ENCODE measurements at places on chromosomes 5 and 9. TPM values are rescaled to one million over a fixed set of nuclear protein-coding genes. Genes with fewer than 3 reads are reported as not detected.

Gene TMEM215
- total RNA-seq: not detected

Gene SYNPO
- total RNA-seq: not detected

Gene CSF2
- 0.61 TPM for total RNA-seq

Gene SLCO6A1
- not detected for total RNA-seq

Gene CDX1
- total RNA-seq: not detected

Gene PCDHGA2
- not detected for total RNA-seq

Gene C9orf57
- not detected for total RNA-seq

Gene FOXD4L3
- 0.13 TPM for total RNA-seq

Gene DOCK8
- total RNA-seq: 386 TPM

Gene MBLAC2
- total RNA-seq: 5.5 TPM
